ENCODE measurements at places on chromosomes 6 and 20. TPM values are rescaled to one million over a fixed set of nuclear protein-coding genes. Genes with fewer than 3 reads are reported as not detected.

DNA sequence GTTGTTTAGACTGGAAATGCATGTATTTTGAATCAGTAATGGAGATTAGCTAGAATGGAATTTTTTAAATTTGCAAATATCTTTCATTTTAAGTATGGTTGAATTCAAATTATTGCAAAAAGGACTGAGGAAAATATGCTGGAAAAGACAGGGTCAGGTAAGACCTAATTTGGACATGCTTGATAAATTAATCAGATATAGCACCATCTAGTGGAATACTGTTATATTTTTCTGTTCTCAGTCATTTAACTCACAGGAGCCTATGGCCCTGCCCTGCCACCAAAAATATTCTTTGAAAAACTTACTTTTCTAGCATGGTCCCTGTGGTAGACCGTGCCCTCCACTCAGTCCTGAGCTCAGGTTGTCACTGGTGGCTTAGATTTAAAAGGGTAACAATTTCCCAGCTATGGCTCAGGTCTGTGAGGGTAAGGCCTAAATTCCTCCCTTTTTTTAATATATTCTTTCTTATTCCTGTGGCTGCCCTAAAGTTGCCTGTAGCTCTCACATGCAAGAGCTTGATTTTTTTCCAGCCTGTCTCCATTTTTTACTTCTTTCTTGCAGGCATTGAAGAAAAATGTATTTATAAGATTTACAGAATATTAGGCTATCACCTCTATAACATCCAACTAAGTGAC, 25.3 kb upstream of the KIAA1586 start:
- H3K27ac ChIP-seq, result no peak overlapping the region
- no peaks in the 10 kb centered on the region for H3K36me3 ChIP-seq
- H3K27me3 ChIP-seq, result no peaks in the 10 kb centered on the region

DNA sequence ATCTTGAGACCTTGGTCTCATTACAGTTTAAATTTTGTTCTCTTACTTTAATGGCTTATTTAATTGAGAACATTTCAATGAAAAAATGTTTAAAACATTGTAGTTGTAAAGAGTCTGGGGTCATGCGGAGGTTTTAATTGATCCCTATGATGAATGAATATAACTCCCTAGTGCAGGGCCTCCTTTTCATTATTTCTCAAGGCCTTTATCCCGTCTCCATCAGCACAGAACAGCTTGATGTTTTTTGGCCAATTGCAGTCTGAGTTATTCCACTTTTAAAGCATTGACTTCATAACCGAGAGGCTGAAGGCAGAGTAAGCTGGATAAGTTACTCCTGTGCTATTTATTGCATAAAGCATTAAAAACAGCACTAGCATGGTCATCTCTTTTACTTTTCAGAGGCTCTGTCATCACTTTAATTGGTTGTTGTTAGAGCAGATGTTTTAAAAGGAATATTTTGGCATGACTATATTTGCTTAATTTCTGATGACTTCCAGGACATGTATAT, 83.4 kb downstream of the DTD1 start:
- H3K27ac ChIP-seq, result no peak overlapping the region
- no peak overlapping the region for H3K4me3 ChIP-seq
- no peak for DNase-seq
- no peaks in the 10 kb centered on the region for H3K4me1 ChIP-seq
- no peaks in the 10 kb centered on the region for H3K27me3 ChIP-seq

DNA sequence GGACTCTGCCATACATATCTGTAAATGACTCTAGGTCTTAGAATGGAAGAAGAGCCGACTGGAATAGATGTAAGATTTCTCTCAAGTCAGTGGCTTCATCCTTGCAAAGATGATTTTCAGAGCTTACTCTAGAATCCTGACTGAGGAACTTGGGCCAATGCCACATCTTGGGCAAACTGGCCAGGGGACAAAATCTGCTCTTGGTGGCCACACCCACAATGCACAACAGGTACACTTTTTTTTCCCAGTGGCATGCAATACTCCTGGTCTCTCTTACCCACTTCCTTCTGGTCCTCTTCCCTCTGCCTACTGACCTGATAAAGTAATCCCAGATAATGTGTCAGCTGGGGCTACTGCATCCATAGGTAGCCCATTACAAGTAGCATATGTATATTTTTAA, 13.4 kb downstream of the CLIC5 start:
- H3K4me3 ChIP-seq, result no peak overlapping the region
- H3K27ac ChIP-seq, result no peak overlapping the region
- H3K27me3 ChIP-seq, result no peaks in the 10 kb centered on the region

GRCh38 chr6:43205849-43206248, 23.4 kb downstream of the DNPH1 start:
- peaks cover 10% of the 10 kb centered on the region for H3K36me3 ChIP-seq
- no peak overlapping the region for H3K4me3 ChIP-seq
- H3K27me3 ChIP-seq, result no peaks in the 10 kb centered on the region
- no peak overlapping the region for H3K27ac ChIP-seq
- H3K4me1 ChIP-seq, result no peaks in the 10 kb centered on the region

- H3K27ac ChIP-seq, result no peak overlapping the region
- no peak for DNase-seq
- no peaks in the 10 kb centered on the region for H3K36me3 ChIP-seq
- H3K4me1 ChIP-seq, result no peaks in the 10 kb centered on the region
- H3K4me3 ChIP-seq, result no peak overlapping the region
- H3K27me3 ChIP-seq, result no peaks in the 10 kb centered on the region
Observed at GRCh38 chr6:92784235-92784634, 635.1 kb downstream of the EPHA7 start.

- peaks cover 6% of the 10 kb centered on the region for H3K4me1 ChIP-seq
- H3K36me3 ChIP-seq, result no peaks in the 10 kb centered on the region
- no peak overlapping the region for H3K4me3 ChIP-seq
- no peak for DNase-seq
- no peaks in the 10 kb centered on the region for H3K27me3 ChIP-seq
Observed at GRCh38 chr6:160167604-160168399, 46.2 kb downstream of the SLC22A1 start.

DNA sequence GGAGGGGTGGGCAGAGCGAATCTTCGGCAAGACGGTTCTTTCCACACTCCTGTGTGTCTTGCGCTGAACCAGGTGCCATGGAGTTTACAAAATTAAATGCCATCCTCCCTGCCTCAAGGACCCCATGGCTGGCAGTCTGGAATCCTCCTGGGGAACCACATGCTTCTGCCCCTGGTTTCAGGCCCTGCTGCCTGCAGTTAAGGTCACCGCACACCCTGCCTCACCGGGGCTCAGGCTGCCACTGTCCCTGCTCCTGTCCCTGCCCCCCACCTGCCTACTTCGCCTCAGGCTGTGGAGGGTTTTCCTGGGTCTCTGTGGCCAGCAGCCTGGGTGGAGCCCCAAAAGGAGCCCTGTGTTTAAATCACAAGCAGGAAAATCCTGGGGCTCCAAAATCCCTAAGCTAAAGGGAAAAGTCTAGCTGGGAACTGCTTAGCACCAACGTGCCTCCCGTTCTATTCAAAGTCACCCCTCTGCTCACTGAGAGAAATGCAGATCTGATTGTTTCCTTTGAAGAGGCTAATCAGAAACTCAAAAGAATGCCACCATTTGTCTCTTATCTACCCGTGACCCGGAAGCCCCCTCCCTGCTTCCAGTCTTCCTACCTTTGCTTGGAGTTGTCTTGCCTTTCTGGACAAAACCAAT, 10.6 kb upstream of the TTLL2 start:
- peaks cover 4% of the 10 kb centered on the region for H3K27me3 ChIP-seq
- H3K4me1 ChIP-seq, result no peaks in the 10 kb centered on the region
- no peak overlapping the region for H3K4me3 ChIP-seq
- H3K27ac ChIP-seq, result no peak overlapping the region

GRCh38 chr6:112839525-112839961, 492.4 kb downstream of the RFPL4B start:
- H3K27ac ChIP-seq, result no peak overlapping the region
- no peak overlapping the region for H3K4me3 ChIP-seq
- no peak for DNase-seq
- H3K27me3 ChIP-seq, result no peaks in the 10 kb centered on the region
- no peaks in the 10 kb centered on the region for H3K36me3 ChIP-seq

- no peaks in the 10 kb centered on the region for H3K36me3 ChIP-seq
- no peaks in the 10 kb centered on the region for H3K27me3 ChIP-seq
- H3K4me3 ChIP-seq, result no peak overlapping the region
- H3K27ac ChIP-seq, result no peak overlapping the region
- no peaks in the 10 kb centered on the region for H3K4me1 ChIP-seq
- DNase-seq, result no peak
Observed at GRCh38 chr20:40808936-40809335, 119.9 kb upstream of the MAFB start.

DNA sequence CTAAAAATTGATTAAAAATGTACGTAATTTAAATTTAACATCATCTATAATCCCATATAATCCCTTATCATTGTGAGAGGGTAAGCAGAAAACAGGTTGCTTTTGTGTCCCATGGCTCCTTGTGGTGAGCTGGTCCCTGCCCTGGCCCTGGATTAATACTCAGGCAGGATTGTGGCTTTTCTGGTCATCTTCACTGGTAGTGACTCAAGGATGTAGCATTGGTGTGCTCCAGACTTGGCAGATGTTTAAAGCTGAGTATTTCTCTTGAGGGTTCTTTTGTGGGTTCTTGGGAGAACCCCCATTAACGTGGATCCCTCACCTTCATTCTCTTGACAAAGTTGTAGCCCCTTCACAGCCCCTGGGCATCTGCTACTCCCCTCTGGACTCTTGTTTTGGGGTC, 39.3 kb downstream of the SNRNP48 start:
- H3K36me3 ChIP-seq, result no peaks in the 10 kb centered on the region
- no peaks in the 10 kb centered on the region for H3K4me1 ChIP-seq
- no peaks in the 10 kb centered on the region for H3K27me3 ChIP-seq
- H3K4me3 ChIP-seq, result no peak overlapping the region
- H3K27ac ChIP-seq, result no peak overlapping the region

GRCh38 chr20:31579245-31579644, 25.8 kb upstream of the ID1 start:
- no peak overlapping the region for H3K4me3 ChIP-seq
- H3K36me3 ChIP-seq, result no peaks in the 10 kb centered on the region
- H3K4me1 ChIP-seq, result no peaks in the 10 kb centered on the region

GRCh38 chr6:16836144-16836981, 75.1 kb upstream of the ATXN1 start:
- no peaks in the 10 kb centered on the region for H3K27me3 ChIP-seq
- H3K36me3 ChIP-seq, result no peaks in the 10 kb centered on the region
- no peak for DNase-seq
- no peak overlapping the region for H3K27ac ChIP-seq
- H3K4me1 ChIP-seq, result no peaks in the 10 kb centered on the region
- H3K4me3 ChIP-seq, result peak overlapping the region; percentile 60

- no peaks in the 10 kb centered on the region for H3K27me3 ChIP-seq
- H3K4me3 ChIP-seq, result no peak overlapping the region
- H3K27ac ChIP-seq, result no peak overlapping the region
- no peaks in the 10 kb centered on the region for H3K4me1 ChIP-seq
Observed at GRCh38 chr20:36975099-36975818, 23.8 kb upstream of the SAMHD1 start.

- H3K27ac ChIP-seq, result no peak overlapping the region
- H3K27me3 ChIP-seq, result no peaks in the 10 kb centered on the region
- no peak for DNase-seq
- H3K4me3 ChIP-seq, result no peak overlapping the region
Observed at GRCh38 chr6:77633471-77633870, 19.4 kb upstream of the MEI4 start.

DNA sequence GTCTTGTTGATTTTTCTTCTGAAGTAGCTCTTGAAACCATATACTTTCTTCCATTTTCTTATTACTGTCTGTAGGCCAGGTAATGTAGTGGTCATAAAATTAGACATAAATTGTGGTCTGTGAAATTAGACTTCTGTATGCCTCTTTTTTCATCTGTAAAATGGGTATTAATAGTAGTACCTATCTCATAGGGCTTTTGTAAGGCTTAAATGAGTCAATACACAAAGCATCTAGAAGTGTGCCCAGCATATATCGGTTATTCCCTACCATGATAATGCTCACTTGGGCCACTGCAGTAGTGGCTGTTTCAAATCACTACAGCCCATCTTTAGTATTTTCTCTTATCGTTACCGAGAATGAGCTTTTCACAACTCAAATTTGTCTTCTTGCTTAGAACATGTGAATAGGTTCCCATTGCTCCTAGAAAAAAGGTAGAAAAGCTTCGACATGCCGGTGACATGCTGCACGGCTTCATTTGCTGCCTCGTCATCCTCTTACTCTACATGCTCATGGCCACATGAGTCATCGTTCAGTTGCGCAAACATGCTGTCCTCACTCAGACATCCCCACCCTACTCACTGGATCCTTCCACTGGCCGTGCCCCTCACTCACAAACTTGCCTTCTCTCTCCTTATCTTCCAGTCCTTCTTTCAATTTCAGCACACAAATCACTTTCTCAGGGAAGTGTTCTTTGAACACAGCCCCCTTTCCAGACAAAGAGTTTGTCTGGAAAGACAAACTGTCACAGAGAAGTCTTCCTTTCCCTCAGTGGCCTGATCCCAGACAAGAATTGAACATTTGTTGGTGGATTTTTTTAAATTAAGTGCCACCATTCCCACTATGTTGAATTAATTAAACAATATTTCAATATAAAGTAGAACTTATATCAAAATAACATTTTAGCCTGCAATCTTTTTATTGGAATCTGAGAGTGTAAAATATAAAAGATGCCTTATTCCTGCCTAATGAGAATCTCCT, 32.2 kb upstream of the ERVFRD-1 start:
- no peaks in the 10 kb centered on the region for H3K4me1 ChIP-seq
- no peak overlapping the region for H3K27ac ChIP-seq
- H3K36me3 ChIP-seq, result no peaks in the 10 kb centered on the region

DNA sequence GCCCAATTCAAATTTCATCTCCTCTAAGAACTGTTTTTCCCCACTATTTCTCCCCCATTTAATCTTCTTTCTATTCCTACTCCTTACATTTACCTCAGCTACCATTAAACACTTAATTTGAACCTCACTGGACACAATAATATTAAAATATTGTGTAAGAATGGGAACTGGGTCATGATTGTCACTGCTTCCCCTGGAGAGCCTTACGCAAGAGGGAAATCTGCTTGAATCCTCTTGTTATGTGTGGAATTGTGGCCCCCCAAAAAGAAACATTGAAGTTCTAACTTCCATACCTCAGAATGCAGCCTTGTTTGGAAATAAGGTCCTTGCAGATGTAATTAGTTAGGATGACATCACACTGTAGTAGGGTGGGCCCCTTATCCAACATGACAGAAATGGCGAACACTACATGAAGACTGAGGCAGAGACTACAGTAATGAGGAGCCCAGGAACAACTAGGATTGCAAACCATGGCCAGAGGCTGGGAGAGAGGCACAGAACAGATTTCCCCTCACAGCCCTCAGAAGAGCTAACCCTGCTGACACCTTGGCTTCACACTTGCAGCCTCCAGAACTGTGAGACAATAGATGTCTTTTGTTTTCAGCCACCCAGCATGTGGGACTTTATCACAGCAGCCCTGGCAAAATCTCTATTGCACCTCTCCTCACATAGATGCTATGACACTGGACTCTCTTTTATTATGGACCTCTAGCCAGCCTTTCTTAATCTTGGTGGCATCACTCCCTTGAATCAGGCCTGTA, 29.9 kb downstream of the HIVEP2 start:
- no peaks in the 10 kb centered on the region for H3K36me3 ChIP-seq
- no peak overlapping the region for H3K4me3 ChIP-seq
- H3K27ac ChIP-seq, result no peak overlapping the region
- no peak for DNase-seq
- H3K4me1 ChIP-seq, result no peaks in the 10 kb centered on the region

ZKSCAN3 gene
- 3.4 TPM for total RNA-seq

CYP39A1 gene
- 0.68 TPM for total RNA-seq

ARMH2 gene
- not detected for total RNA-seq

MTO1 gene
- 25.3 TPM for total RNA-seq

GSTA3 gene
- not detected for total RNA-seq

RNGTT gene
- total RNA-seq, result 13.5 TPM

GPLD1 gene
- total RNA-seq, result 30.3 TPM

CRISP3 gene
- not detected for total RNA-seq

KCNQ2 gene
- not detected for total RNA-seq
